Caki2 (cell line): ENCODE measurements at places on chromosomes 1 and 21. TPM values are rescaled to one million over a fixed set of nuclear protein-coding genes. Genes with fewer than 3 reads are reported as not detected.

DNA sequence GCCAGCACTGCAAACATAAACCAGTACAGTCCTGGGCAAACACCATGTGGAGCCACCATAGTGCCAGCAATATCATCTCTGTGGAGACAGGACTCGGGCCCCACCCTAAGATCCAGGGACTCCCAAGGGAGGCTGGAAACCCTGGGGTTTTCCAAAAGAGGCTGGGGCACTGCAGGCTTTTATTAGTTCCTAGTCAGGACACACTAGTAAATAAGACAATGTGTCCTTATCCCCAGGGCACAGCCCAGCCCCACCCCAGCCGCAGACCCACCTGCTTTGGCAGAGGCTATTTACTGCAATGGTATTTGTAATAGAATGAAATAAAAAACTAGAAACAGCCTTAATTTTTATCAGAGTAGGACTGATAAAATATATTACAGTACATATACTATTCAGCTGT is 486 bp upstream of the GJB3 start:
- DNase-seq = no peak

DNA sequence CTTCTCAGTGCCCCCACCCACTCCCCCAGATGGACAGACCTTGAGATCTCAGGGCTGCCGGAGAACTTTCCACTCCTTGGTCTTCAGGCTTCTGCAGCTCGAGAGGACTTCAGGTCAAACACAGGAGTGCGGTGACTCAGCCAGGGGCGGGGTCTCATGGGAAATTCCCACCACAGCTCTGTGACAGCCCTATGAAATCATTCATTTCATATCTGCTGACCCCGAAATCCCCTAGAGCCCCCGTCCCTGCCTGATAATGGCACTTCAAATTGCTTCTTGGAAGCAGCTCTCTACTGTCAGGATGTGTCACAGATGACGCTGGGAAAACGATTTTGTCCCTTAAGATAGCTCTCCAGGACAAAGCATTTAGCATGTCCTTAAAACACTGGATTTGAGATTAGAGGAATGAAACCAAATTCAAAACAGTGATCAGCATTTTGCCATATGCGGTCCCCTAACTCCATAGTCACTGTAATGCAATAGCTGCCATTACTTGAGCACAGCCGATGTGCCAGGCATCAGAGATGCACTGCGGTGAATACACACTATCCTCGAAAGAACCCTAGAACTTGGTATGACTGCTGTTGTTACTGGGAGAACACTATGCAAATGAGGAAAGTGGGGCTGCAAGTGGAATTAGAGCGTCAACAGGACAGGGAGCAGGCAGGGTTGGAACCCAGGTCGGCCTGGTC is at the start of gene TNFRSF9:
Gene TNFRSF9, minus strand, starts transcription at position 95 of the 692 bp plus-strand sequence. CDS start 845 bp downstream, outside the sequence.
- DNase-seq = peak; percentile 46

DNA sequence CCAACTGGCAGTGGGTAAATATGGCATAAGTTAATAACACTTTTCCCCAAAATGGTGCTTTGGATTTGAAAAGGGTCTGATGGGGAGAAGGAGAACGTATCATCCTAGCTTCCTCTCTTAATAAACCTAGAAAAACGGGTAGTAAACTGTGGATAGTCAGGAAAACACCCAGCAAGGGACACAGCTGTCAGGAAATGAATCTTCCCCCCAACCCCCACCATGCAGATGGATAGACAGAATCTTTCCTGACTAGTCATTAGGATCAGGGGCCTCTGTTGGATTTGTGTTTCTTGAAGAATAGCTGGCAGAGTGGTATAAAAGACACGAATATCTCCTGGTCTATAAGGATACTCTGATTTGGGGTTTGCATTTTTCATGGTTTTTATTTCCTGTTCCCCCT is 22.5 kb upstream of the LAX1 start:
- no peak for DNase-seq

- DNase-seq = no peak
Observed at GRCh38 chr1:56278061-56278460, 301.3 kb downstream of the PLPP3 start.

- no peak for DNase-seq
Observed at GRCh38 chr1:204150702-204151551, 917 bp downstream of the ETNK2 start.

DNA sequence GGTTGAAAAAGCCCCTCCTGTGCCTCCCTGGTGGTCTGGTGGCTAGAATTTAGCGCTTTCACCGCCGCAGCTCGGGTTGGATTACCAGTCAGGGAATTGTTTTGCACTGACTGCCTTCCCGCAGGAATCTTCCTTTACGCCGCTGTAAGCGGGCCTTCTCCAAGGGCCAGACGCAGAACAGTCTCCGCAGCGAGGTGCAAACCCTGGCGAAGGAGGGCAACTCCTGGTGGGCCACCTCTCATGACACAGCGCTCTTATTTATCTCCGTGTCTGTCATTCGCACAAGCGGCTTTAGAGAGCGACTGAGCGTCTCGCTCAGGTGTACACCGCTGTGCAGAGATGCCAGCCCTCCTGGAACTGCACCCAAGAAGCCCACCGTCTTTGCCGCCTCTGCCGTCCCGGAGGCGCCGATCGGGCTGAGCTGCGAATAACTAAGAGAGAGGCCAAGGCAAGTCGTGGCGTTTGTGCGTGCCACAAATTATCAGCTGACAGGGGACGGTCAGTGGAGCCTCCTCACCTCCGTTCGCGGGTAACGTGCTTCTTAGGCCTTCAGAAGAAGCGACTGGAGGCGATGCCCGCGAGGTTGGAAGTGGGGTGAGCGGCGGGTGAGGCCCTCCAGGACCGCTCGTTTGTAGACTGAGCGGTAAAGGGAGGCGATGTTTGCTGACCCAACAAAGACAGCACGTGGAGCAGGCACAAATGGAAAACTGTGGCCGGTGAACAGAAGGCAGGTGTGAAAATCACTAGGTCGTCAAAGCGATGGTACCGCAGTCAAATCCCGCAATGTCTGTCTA is 93.5 kb downstream of the PRKAB2 start:
- DNase-seq = no peak

GRCh38 chr1:38953433-38953860 is 11.8 kb upstream of the RHBDL2 start:
- no peak for DNase-seq

The GUCA2B gene
- total RNA-seq = not detected in 2 replicates

The CYP2J2 gene
- 0.20 and 4.5 TPM in 2 replicates for total RNA-seq

The PRR9 gene
- not detected in 2 replicates for total RNA-seq

The ADAR gene
- total RNA-seq = 49.9 and 55.3 TPM in 2 replicates

The PYGO2 gene
- total RNA-seq = 18.4 and 22.2 TPM in 2 replicates
